Caco-2 (cell line): ENCODE measurements at places on chromosomes 7 and 10.
A peak's percentile ranks its signal among the peaks of the same experiment; 100 is the strongest.

- H3K4me1 ChIP-seq, result no peaks in the 10 kb centered on the region
- no peak for DNase-seq
- no peaks in the 10 kb centered on the region for H3K36me3 ChIP-seq
- no peak overlapping the region for H3K4me3 ChIP-seq
- H3K27ac ChIP-seq, result no peak overlapping the region
Observed at GRCh38 chr10:72649291-72649690, 23.4 kb upstream of the MICU1 start.

GRCh38 chr7:25083201-25083600 lies 41.9 kb downstream of the CYCS start:
- no peak overlapping the region for H3K4me3 ChIP-seq
- no peak overlapping the region for H3K27ac ChIP-seq
- H3K4me1 ChIP-seq, result no peaks in the 10 kb centered on the region
- no peaks in the 10 kb centered on the region for H3K27me3 ChIP-seq
- no peak for DNase-seq
- H3K36me3 ChIP-seq, result no peaks in the 10 kb centered on the region

GRCh38 chr7:151115836-151116418 lies 29.7 kb downstream of the AGAP3 start:
- no peaks in the 10 kb centered on the region; the same call in 1 of the 2 replicates for H3K36me3 ChIP-seq
- DNase-seq, result no peak
- no peak overlapping the region for H3K4me3 ChIP-seq

- no peak for DNase-seq
- no peak overlapping the region for H3K4me3 ChIP-seq
- H3K36me3 ChIP-seq, result no peaks in the 10 kb centered on the region
- H3K27ac ChIP-seq, result no peak overlapping the region
- H3K27me3 ChIP-seq, result no peaks in the 10 kb centered on the region
Observed at GRCh38 chr10:111297351-111297848, 220.6 kb downstream of the ADRA2A start.

GRCh38 chr10:15558136-15558535 lies 161.6 kb downstream of the ITGA8 start:
- H3K27me3 ChIP-seq, result no peaks in the 10 kb centered on the region
- no peaks in the 10 kb centered on the region for H3K4me1 ChIP-seq
- H3K27ac ChIP-seq, result no peak overlapping the region
- no peak overlapping the region for H3K4me3 ChIP-seq
- H3K36me3 ChIP-seq, result no peaks in the 10 kb centered on the region
- no peak for DNase-seq

GRCh38 chr7:96737545-96738050 lies 28.0 kb upstream of the SEM1 start:
- H3K36me3 ChIP-seq, result no peaks in the 10 kb centered on the region
- H3K27me3 ChIP-seq, result no peaks in the 10 kb centered on the region
- no peak overlapping the region for H3K4me3 ChIP-seq
- no peak for DNase-seq
- H3K27ac ChIP-seq, result no peak overlapping the region
- no peaks in the 10 kb centered on the region for H3K4me1 ChIP-seq

DNA sequence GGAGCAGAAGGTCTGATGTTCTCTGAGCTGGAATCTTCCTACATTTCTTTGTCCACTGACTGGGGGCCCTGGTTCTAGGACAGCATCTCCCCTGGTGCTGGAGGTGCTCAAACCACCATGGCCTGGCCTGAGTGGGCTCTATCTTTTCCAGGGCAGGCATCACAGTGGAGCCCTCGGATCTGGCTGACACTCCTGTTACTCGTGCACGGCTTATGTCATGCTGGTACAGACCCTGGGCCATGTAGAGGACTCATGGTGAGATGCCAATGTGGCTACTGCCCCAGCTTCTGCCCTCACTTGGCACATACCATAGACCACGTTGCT lies 96.0 kb downstream of the HIPK2 start:
- DNase-seq, result no peak
- peaks cover 3% of the 10 kb centered on the region for H3K36me3 ChIP-seq

- H3K27me3 ChIP-seq, result no peaks in the 10 kb centered on the region
- H3K36me3 ChIP-seq, result no peaks in the 10 kb centered on the region
- peak overlapping the region; percentile 27 for H3K27ac ChIP-seq
Observed at GRCh38 chr7:144763291-144763690, 72.6 kb downstream of the TPK1 start.

DNA sequence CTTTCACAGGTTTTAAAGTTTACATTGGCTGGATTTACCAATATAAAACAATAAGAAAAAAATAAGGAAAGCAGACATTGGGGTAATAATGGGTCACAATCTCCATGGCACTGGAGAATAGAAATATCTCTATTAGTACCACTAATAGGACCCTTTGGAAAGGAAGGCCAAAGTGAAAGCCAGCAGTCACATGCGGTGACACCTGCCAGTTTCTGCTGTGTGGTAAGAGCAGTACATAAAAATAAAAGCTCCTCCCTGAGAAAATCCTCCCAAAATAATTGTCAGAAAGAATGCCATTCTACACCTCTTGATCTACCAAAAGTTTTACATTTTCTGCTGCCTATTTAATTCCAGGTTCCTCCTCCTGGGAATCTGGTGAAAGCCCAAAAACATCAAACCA lies 30.4 kb upstream of the SLC13A1 start:
- no peak overlapping the region for H3K4me3 ChIP-seq
- no peak for DNase-seq
- no peaks in the 10 kb centered on the region for H3K4me1 ChIP-seq
- H3K27ac ChIP-seq, result no peak overlapping the region
- H3K27me3 ChIP-seq, result no peaks in the 10 kb centered on the region
- H3K36me3 ChIP-seq, result no peaks in the 10 kb centered on the region

GRCh38 chr10:103936022-103936421 lies 18.0 kb upstream of the STN1 start:
- no peak overlapping the region for H3K4me3 ChIP-seq
- no peak for DNase-seq
- no peak overlapping the region for H3K27ac ChIP-seq
- H3K4me1 ChIP-seq, result peaks cover 32% of the 10 kb centered on the region

DNA sequence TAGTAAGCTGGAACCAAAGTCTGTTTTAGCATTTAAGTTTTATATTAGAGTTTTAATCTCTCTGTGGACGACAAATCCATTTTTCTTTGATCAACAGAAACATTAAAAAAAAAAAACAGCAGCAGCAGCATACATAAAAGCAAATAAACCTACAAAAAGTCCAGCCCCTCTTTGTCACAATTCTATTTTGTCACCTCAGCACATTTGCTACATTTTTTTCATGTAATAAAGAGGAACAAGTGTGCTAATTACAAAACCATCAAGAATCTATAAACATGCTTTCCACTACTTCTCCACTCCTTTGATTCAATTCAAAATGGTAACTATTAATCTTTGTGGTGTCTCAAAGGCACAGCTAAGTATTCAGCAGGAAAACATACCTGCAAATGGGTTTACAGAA lies 259.8 kb upstream of the GNAI1 start:
- no peak overlapping the region for H3K27ac ChIP-seq
- no peaks in the 10 kb centered on the region for H3K36me3 ChIP-seq
- H3K27me3 ChIP-seq, result no peaks in the 10 kb centered on the region
- H3K4me3 ChIP-seq, result no peak overlapping the region
- DNase-seq, result no peak
- no peaks in the 10 kb centered on the region for H3K4me1 ChIP-seq

DNA sequence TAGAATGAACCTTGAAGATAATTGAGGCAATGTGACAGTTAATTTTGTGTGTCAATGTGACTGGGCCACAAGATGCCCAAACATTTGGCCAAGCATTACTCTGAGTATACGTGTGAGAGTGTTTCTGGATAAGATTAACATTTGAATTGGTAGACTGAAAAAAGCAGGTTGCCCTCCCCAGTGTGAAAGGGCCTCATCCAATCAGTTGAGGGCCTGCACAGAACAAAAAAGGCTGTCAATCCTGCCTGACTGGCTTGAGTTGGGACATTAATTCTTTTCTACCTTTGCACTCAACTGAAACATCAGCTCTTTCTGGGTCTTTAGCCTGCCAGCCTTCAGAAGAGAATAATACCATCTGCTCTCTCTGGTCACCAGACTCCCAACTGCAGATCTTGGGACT lies 56.6 kb upstream of the PDE1C start:
- no peak overlapping the region for H3K27ac ChIP-seq
- H3K4me1 ChIP-seq, result no peaks in the 10 kb centered on the region
- no peaks in the 10 kb centered on the region for H3K36me3 ChIP-seq
- H3K27me3 ChIP-seq, result no peaks in the 10 kb centered on the region
- H3K4me3 ChIP-seq, result no peak overlapping the region
- DNase-seq, result no peak

GRCh38 chr10:88456730-88457129 lies 126.4 kb downstream of the RNLS start:
- DNase-seq, result no peak
- H3K4me3 ChIP-seq, result no peak overlapping the region
- H3K27ac ChIP-seq, result no peak overlapping the region
- H3K27me3 ChIP-seq, result no peaks in the 10 kb centered on the region

- H3K27me3 ChIP-seq, result no peaks in the 10 kb centered on the region
- no peak overlapping the region for H3K27ac ChIP-seq
- no peaks in the 10 kb centered on the region for H3K4me1 ChIP-seq
- DNase-seq, result peak; percentile 32
- H3K4me3 ChIP-seq, result no peak overlapping the region
- H3K36me3 ChIP-seq, result no peaks in the 10 kb centered on the region
Observed at GRCh38 chr10:44306762-44307161, 78.1 kb downstream of the CXCL12 start.
